ENCODE measurements at places on chromosomes 16 and 17.

DNA sequence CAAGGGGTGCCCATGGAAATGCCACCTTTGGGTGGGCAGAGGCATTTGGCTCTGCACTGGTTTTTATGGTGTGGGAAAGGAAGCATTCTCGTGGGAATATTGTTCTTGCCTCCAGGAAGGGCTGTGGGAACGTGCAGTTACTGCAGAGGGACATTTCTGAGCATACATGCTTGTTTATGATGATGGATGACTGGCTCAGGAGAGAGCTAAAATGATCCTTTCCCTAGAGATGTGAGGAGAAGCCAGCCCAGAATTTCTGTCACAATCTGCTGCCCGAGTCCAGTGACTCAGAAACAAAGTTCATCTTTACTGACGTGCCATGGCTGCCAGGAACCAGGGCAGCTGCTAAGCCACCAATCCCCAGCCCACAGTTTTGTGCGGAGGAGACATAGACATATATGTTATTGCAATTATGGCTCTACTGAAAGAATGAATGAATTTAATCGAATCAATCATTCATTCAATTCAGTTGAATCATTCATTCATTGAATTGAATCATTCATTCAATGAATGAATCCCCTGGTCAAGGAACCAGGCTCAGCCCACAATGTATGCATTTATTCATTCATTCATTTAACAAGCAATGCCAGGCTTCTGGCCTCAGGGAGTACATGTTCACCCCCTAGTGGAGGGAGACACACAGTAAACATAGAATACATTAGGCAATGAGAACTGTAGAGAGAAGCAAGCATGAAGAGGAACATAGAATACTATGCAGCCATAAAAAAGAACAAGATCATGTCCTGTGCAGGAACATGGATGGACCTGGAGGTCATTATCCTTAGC is 414.4 kb upstream of the HSBP1 start:
- DNase-seq, result peak; percentile 64

GRCh38 chr16:23146877-23147601 is 2.2 kb downstream of the USP31 start:
- DNase-seq, result no peak

DNA sequence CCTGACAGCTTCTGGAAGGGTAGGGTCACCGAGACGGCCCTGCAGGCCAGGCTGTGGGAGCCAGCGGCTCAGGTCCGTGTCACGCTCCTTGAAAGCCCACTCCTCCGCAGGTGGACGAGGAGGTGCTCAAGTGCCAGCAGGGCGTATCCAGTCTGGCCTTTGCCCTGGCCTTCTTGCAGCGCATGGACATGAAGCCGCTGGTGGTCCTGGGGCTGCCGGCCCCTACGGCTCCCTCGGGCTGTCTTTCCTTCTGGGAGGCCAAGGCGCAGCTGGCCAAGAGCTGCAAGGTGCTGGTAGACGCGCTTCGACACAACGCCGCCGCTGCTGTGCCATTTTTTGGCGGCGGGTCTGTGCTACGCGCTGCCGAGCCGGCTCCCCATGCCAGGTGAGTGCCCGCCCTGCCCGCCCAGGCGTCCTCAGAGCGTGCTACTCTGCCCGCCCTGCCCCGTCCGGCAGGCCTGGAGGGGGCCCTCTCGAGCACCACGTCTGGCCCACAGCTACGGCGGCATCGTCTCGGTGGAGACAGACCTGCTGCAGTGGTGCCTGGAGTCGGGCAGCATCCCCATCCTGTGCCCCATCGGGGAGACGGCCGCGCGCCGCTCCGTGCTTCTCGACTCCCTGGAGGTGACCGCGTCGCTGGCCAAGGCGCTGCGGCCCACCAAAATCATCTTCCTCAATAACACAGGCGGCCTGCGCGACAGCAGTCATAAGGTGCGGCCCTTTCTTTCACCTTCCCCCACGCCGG is 1.3 kb downstream of the NAGS start:
- no peak for DNase-seq

GRCh38 chr17:28760601-28761562 is 17.1 kb downstream of the TRAF4 start:
- DNase-seq, result peak; percentile 58

- no peak for DNase-seq
Measured at GRCh38 chr16:29862383-29862883, 593 bp downstream of the CDIPT start.

DNA sequence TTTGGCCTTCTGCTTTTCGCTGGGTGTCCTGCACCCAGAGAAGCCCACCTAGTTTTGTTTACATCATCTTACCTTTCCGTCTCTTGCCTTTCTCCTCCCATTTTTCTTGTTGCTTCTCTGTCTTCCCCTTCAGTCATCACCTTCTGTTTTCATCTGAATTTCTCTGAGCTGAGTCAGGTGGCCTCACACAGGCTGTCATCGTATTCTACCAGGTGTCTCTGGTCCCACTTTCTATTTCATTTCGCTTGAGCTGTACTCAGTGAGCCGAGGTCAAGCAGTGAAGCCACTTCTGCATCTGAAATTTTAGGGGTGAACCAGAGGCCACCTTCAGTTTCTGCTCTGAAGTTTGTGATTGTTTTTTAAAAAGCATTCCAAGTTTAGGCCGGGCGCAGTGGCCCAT is 9.7 kb downstream of the CRAMP1 start:
- DNase-seq, result no peak

DNA sequence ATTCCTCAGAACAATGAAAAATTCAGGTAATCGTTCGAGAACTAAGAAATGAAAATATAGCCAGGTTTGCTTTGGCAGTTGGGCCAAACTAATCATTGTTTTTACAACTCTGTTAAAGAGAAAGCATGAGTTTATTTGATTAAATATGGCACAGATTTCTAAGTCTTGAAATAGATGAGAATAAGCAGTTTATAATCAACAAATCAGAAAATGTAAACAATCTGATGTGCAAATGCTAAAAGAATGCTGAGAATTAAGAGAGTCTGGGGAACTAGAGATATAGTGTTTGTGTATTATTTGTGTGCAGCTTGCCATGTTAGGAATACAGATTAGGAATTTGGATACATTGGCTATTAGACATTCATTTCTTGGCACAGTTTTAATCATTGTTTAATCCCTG is 212.5 kb downstream of the TANC2 start:
- peak; percentile 56 for DNase-seq

DNA sequence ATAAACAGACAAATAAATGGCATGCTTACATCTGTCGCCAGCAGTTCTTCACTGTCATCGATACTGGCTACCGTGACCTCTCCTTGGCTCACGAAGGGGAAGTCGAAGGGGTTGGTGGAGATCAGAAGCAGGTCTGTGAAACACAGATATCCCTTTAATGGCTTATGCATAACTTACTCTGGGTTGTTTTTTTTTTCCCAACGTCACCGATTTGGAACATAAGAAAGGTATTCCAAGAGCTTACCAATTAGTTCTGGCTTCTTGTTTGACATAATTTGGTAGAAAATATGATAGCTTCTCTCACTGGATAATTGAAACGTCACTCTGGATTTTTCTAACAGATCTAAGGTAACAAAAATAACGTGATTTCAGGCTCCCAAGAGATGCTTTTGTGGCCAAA is 18.2 kb downstream of the MYH13 start:
- no peak for DNase-seq

- no peak for DNase-seq
Measured at GRCh38 chr16:62100651-62101050, 64.4 kb upstream of the CDH8 start.

GRCh38 chr17:45686250-45686649 is 97.9 kb upstream of the CRHR1 start:
- DNase-seq, result no peak

DNA sequence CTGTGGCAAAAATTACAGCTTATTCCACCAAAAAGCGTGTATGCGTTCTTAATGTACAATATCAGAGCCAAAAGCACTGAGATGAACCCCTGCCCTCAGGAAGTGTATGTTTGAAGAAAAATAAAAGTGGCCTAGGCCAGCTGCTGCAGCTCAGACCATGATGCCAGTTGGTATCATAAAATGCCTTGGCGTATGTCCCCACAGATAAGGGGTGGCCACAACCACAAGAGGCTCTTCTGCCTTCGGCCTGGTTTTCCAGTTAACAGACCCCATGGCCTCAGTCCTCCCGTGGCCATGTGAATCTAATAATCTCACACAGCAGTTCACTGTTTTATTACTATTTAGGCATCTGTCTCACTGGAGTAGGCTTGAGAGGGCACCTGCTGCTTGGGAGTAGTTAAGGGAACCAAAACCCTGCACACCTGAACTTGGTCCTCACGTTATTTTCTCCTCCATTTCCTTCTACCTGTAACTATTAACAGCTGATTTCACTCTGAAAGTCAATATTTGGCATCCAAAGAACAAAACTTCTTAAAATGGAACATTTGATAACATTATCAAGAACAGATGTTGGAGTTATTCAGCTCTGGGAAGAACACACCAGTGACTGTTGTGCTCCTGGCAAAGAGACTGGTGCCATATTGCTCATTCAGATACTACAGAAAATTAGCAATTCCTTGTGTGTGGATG is 34.8 kb upstream of the ERN1 start:
- no peak for DNase-seq

DNA sequence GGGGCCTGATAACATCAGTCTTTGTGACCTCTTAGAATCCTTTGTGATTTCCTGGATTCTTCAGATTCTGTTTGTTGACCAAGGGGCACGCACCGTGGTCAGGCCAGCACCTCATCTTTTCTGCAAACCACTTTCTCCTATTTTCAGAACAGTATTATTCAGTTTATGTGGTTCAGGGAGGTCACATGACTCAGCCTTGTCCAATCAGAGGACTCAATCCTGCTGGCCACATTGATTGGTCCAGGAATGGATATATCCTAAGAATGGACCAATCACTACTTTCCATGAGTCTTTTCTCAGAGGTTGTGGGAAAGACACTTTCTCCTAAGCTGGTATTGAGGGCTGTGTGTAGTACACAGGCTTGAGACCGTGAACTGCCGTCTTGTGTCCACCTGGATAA is 123.1 kb upstream of the EEF2KMT start:
- DNase-seq, result no peak

Data from AG10803 (cell line).